Colonic mucosa (tissue), 4 donors: ENCODE measurements at places on chromosomes 1 and 21.

DNA sequence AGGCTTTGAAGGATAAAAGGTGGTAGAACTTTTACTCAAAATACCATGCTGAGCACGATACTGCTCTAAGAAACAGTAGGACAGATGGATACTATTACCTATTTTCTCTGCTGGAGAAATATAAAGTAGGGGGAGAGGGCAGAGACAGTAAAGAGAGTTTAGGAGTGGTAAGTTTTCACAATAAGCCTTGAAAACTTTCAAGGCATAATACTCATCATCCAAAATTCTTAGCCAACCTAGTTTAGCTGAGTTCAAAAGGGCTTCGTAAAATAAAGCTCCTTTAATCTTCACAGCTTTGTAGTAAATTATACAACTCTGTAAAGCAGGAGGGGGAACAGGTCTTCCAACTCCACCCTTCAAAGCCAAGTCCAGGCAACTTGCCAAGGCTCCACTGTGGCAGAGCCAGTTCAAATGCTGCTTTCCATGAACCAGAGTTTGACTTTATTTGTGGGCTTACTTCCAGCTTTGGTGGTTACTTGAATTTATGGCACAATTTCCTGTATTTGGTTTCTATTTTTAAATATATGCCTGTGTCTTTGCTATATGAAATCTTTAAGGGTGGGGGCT, 15.5 kb downstream of the TEX38 start:
- DNase-seq = peak; percentile 97

- no peak for DNase-seq
These were observed 8.9 kb downstream of the PLA2G2F start for GRCh38 chr1:20147846-20148570.

GRCh38 chr1:236142253-236143103, at the start of gene GPR137B:
GPR137B (plus strand) TSS chr1:236142539; CDS start chr1:236142623, 84 bp downstream.
- DNase-seq = peak; percentile 67

DNA sequence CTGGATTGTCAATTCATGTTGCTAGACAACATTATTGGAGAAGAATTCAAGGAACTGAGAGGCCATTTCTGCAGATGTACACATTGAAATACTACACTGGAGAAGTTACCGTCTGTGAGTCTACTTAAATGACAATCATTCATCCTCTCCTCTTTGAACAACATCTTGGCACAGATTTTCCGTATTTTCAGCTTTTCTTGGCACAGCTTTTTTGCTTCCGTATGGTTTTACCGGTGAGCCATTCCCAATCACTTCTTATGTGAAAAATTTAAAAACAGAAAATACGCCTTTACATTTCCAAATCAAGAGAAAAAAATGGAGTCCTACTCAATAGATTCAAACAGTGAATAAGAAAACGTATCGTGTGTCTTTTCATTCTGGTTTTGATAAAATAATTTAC, 1493.7 kb downstream of the AMY1C start:
- no peak for DNase-seq

DNA sequence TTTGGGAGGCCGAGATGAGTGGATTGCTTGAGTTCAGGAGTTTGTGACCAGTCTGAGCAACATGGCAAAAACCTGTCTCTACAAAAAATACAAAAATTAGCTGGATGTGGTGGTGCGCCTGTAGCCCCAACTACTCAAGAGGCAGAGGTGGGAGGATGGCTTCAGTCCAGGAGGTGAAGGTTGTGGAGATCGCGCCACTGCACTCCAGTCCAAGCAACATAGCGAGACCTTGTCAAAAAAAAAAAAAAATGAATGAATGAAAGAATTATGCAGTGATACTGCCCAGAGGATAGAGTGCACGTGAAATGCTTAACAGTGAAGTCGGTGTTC, 429 bp upstream of the DPH2 start:
- DNase-seq = no peak
